ENCODE measurements at places on chromosomes 6 and 20.

- DNase-seq: no peak
These were observed 471.3 kb downstream of the C6orf118 start for GRCh38 chr6:164838068-164838615.

DNA sequence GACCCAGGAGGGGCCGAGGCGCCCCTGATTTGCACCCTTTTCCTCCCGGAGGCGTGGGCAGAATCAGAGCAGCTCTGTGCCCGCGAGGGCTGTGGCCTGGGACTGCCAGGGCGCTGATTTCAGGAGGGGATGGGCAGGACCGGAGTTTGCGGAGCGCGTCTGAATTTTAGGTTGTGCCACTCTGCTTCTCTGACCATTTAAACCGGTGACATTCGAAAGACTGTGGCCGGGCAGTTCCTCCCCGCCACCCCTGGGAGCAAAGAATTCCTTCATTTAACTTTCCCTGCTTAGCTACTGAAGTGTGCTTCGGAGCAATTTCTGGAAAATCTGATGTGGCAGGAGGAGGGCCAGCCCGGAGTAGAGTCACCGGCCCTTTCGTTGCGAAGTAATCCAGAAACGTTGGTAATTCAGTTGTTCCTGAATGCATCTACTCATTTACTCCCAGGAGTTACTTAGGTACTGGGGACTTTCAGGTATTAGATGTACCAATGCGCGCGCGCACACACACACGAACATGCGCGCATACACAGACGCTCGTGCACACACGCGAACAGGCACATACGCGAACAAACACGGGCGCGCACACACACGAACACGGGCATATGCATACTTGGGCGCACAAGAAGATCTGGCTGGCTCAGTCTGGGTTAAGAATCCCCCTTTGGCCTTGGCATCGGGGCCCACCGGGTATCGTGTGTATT, 568 bp downstream of the CCDC170 start:
- DNase-seq: no peak

DNA sequence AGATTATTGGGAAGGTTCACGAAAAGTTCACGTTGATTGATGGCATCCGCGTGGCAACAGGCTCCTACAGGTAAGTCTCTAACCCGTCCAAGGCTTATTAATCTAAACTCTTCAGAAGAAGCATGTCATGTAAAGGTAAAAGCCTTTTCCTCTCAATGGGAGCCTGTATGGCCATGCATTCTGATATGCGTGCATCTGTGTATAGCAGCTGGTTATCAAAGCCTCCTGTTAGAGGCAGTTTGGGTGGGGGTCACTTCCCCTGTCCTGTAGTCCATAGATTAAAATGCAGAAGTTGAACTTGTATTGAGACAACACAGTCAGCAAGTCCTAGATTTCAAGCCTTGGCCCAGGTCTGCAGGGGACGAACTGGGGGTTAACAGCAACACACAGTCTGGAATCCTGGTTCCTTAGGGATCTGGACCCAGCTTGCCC, 14.2 kb upstream of the DHX35 start:
- no peak for DNase-seq

- no peak for DNase-seq
These were observed 14.4 kb downstream of the ABHD12 start for GRCh38 chr20:25376236-25376635.

- no peak for DNase-seq
These were observed 491.4 kb downstream of the LMBRD1 start for GRCh38 chr6:69305456-69305855.

DNA sequence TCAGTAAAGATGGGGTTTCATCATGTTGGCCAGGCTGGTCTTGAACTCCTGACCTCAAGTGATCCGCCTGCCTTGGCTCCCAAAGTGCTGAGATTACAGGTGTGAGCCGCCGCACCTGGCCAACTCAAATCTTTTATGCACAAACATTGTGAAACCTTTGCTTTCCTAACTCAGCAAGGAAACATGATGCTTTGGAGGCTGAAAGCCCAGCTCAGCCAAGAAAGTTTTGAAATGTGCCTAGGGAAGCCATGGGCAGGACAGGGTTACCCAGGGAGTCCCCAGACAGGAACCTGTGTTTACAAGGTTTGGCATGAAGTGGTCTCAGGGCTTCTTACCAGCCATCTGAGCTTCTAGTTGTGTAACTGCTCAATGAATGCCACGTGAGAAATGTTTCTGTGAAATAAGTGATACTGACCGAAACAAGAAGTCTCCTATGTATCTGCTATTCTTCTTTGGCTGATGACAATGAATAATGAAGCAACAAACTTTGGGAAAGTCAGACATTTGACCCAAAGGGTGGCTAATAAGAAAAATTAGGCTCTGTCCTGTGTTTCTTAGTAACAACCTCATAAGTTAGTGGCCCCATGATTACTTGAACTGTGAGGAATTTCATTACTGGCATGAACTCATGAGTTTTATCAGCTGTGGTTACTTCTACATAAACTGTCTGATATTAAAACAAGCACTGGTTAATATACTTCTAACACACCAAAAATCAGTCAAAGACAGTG, 163.5 kb downstream of the KIF6 start:
- no peak for DNase-seq

- no peak for DNase-seq
These were observed 632 bp downstream of the CGAS start for GRCh38 chr6:73451223-73452106.

DNA sequence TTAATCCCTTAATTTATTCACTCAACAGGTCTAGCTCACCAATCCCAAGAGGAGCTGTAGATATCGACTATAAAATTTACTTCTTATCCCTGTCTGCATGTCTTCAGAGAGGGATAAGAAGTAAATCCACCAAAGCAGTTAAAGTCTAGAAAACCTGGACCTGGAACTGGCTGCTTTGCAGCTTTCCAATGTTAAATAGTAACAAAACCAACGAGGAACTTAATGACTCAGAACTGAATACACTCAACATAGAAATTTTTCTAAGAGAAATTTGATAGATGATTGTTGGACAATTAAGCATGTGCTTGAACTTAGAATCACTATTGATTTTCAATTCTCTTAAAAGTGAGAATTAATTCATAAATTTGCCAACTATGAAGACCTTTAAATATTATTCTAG, 11.5 kb upstream of the TMEM244 start:
- DNase-seq: no peak

- DNase-seq: no peak
These were observed 401 bp downstream of the SLC32A1 start for GRCh38 chr20:38724626-38725147.

- DNase-seq: no peak
These were observed 20.4 kb downstream of the ZNF337 start for GRCh38 chr20:25676164-25676809.

GRCh38 chr6:124599656-124600055, 362.6 kb upstream of the RNF217 start:
- DNase-seq: no peak

DNA sequence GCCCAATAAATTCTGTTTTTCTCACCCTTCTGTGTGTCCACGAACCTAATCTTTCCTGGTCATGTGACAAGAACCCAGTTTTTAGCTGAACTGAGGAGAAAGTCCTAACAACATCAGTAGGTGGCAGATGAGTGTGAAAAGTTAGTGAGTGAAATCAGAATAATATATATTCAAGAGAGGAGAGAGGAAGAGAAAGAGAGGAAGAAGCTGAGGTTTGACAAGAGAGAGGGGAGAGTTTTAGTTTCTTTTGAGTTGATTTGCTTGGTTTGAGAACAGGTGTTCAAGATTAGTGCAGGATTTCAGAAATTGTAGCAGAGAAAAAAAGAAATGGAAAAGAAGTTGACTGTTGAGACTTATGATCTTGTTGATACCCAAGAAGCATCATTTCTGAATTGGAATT, 930.5 kb upstream of the FLRT3 start:
- DNase-seq: no peak

GRCh38 chr6:75882734-75883133, 133.7 kb downstream of the MYO6 start:
- DNase-seq: no peak

DNA sequence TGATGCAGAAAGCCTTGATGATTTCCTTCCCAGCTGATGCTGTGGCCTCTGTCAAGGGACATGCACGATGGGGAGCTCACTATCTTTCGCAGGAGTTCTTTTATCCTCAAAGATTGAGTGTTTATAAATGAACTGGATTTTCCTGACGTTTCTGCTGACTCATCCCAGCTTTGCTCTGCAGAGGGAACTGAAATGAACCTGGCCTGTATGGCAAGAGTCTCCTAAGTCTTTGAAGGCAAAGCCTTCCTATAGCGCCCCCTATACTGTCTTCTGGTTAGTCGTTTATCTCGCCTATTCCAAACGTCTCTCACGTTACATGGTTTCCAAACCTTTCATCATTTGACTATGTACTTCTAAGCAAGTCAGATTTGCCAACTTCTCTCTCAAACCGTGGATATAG, 565.3 kb downstream of the KIF16B start:
- DNase-seq: no peak

GRCh38 chr6:168057836-168058235, 21.2 kb downstream of the FRMD1 start:
- no peak for DNase-seq

- no peak for DNase-seq
These were observed 566.3 kb downstream of the DHX35 start for GRCh38 chr20:39528436-39528835.

- no peak for DNase-seq
These were observed 42.6 kb upstream of the FNDC1 start for GRCh38 chr6:159126590-159126989.

- DNase-seq: peak; percentile 81
These were observed 474 bp downstream of the RBM38 start for GRCh38 chr20:57391439-57392301.

DNA sequence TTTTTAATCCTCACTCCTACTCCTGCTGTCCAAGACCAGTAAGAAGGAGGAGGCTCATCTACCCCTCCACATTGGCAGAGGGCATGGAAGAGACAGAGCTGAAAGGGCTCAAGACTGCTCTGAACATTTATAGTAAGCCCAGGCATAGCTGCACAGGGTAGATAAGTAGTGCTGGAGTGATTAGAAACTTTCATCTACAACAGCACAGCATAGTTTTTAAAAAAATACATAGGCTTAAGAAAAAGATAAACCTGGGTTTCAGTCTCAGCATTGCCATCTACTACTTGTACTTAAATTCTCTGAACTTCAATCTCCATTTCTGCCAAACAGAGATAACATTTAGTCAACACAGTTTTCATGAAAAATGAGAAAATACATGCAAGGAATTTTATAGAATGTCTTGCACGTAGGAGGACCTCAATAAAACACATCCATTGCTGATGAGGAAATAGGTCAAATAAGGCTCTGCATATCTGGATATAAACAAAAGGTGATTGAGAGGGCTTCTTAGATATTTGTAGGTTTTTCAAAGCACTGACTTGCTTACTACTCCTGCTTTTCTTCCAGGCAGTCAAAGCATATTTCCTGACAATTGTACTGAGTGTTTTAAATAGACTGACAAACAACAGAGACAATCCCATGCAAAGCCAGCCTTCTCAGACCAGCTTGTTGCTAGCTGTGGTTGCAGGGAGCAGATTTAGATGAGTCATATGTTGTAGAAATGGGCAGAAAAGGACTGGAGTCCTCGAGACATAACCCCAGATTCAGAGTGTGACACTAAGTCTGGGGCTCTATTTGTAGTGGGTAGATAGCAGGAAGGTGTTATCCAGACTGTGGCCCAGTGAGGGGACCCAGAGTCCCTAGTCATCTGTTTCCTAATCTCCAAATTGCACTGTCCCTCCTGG, 107.4 kb upstream of the TAB2 start:
- DNase-seq: no peak

- no peak for DNase-seq
These were observed 29.4 kb upstream of the BEND3 start for GRCh38 chr6:107144666-107145065.

GRCh38 chr20:19911810-19912382, 105.3 kb upstream of the NAA20 start:
- DNase-seq: no peak

GRCh38 chr6:51398793-51399192, 580.1 kb downstream of the TFAP2B start:
- DNase-seq: no peak

GRCh38 chr20:24109537-24109936, 121.0 kb upstream of the GGTLC1 start:
- no peak for DNase-seq

DNA sequence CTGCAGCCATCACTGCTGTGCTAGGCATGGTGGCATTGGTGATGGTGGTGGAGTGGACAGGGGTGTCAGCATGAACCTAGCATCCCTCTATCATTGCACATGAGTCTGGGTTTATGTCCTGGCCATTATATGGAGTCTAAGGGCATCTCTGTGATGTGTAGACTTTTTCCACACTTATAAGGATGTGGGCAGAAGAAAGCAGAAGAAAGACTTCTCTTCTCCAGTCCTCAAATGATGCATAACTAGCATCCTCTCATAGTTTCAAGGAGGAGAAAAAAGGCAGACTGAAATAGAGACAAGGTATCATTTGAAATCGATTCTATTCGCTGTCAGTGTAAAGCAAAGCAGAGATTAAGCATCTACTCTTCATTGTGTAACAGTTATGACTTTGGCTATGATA, 140.0 kb upstream of the ATXN1 start:
- DNase-seq: no peak

- DNase-seq: no peak
These were observed 494.7 kb upstream of the MAP3K7 start for GRCh38 chr6:91081452-91082067.

GRCh38 chr6:9937031-9937763, 477.7 kb downstream of the TFAP2A start:
- DNase-seq: no peak

- no peak for DNase-seq
These were observed 365.0 kb upstream of the ID4 start for GRCh38 chr6:19472153-19472552.

- no peak for DNase-seq
These were observed 128.8 kb upstream of the PDE7B start for GRCh38 chr6:135722679-135723078.

DNA sequence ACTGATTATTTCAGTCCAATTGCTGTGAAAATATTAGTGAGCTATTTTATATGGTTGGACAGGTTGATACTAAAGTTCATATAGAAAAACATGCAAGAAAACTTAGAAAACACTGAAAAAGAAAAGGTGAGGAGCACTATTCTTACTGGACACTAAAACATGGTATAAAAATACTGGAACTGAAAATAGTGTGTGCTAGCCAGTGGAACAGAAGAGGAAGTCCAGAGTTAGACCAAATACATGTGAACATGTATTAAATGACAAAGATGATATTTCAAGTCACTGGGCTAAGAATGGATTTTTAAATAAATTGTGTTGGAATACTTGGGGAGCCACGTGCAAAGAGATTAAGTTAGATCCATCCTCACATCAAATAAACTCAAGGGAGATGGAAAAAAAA, 218.5 kb downstream of the TMEM242 start:
- DNase-seq: no peak

GRCh38 chr6:30100154-30100553, 12.7 kb downstream of the TRIM31 start:
- no peak for DNase-seq

DNA sequence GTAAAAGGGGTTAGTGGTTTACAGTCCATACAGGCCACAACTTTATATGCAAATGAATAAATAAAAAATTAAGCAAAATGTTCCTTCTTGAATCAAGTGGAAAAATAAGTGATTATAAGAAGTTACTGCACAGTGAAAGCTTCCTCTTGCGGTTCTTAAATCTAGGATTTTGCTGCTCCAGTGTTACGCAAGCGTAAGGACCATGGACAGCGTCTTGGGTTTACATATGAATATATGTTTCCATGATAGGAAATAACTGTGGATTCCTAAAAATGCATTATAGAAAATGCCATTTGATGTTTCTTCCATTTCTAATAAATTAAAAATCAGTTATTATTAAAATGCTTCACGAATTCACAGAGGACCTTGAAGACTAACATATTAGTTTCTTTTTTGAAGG, 176.6 kb upstream of the POU3F2 start:
- DNase-seq: no peak

- no peak for DNase-seq
These were observed 27.6 kb downstream of the GRM1 start for GRCh38 chr6:146056506-146056905.
